Activated CD8-positive, alpha-beta T cell treated with anti-CD3 and anti-CD28 coated beads for 36 hours (primary cell): ENCODE measurements at places on chromosomes 1 and 21. TPM values are rescaled to one million over a fixed set of nuclear protein-coding genes. Genes with fewer than 3 reads are reported as not detected.

The TGFB2 gene
- total RNA-seq: not detected

The ANGPTL3 gene
- not detected for total RNA-seq

The ACTL8 gene
- not detected for total RNA-seq

The PIK3C2B gene
- total RNA-seq: 28.9 TPM

The G0S2 gene
- 5.7 TPM for total RNA-seq

The BGLAP gene
- 2.5 TPM for total RNA-seq

The PGBD5 gene
- not detected for total RNA-seq

The RAB3B gene
- total RNA-seq: 0.11 TPM

The CYP2J2 gene
- 1.4 TPM for total RNA-seq

DNA sequence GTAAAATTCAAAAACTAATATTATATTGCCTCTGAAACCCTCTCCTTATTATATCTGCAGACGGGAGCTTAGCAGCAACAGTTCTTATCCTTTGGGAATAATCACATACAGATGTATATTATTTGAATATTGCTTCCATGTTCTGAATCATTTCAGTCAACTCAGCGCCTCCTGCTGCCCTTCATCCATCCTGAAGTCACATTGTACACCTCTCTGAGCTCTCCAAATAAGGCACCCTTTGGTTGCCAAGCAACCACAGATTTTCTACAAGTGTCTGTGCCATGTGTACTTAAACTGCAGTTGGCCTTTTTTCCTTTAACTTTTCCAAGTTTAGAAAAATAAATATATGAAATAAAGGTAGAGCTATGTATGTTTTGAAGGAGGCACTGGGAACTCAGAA lies 384.3 kb downstream of the LRRIQ3 start:
- DNase-seq: no peak

DNA sequence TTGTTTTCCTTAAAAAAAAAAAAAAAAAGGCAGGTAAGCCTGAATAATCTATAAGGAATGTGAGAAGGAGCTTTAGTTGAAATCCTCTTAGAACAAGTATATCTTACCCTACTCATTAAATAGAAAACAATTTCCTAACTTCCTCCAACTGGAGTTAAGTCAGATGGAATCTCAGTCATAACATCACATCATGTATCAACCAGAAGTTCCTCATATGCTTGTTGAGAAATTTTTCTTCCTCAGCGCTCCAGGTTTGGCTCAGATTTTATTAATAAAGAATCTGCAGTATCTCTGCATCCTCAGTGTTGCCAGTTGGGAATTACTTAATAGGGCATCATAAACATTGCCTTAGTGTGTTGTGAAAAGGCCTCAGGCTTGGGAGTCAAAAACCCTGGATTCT lies 37.6 kb downstream of the DUSP10 start:
- no peak for DNase-seq

DNA sequence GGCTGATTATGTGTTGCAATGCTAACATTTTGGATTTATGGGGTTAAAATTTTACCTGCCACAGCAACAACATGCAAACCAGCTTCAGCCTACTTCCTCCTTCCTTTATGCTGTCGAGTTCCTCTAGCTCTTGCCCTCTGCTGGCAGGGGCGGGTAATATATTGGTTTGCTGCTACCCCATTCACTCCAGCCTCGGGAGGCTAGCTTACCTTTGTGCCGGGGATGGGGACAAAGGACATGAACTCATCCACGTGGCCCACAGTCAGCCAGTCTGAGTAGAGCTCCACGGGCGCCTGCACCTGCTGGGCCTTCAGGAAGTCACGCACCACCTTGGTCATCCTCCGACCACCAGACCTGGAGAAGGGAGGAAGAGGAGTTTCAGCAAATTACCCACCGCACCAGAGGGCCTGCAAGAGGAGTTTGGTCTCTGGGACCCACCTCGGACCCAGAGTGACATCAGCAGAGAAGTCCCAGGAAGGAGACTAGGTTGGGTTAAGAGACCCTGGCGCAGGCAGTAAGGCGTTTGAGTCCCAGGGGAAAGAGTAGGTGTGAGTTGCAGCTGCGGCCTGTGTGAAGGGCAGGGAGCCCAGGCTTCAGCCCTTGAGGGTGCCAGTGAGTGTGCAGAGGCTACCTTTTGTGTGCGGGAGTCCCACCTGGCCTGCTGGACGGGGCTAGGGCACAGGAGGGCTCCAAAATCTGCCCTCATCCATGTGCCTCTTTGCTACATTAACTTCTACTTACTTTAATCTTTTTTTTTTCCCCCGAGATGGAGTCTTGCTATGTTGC lies 21.8 kb upstream of the SDHB start:
- peak; percentile 37 for DNase-seq

GRCh38 chr1:69163241-69163640 lies 404.5 kb upstream of the LRRC7 start:
- DNase-seq: no peak

DNA sequence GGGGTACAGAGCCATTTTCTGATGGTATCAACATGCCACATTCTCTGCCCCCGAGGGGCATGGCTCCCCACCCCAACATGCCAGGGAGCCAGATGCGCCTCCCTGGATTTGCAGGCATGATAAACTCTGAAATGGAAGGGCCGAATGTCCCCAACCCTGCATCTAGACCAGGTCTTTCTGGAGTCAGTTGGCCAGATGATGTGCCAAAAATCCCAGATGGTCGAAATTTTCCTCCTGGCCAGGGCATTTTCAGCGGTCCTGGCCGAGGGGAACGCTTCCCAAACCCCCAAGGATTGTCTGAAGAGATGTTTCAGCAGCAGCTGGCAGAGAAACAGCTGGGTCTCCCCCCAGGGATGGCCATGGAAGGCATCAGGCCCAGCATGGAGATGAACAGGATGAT lies 50.6 kb downstream of the ACP6 start:
- no peak for DNase-seq

- peak; percentile 96 for DNase-seq
Measured at GRCh38 chr1:147545133-147545532, 3.8 kb downstream of the BCL9 start.

GRCh38 chr21:38244885-38245869 lies 11.6 kb upstream of the KCNJ15 start:
- DNase-seq: peak; percentile 86

GRCh38 chr1:7524341-7525337 lies 246.5 kb upstream of the VAMP3 start:
- DNase-seq: no peak

- DNase-seq: no peak
Measured at GRCh38 chr1:76073481-76073880, 1.1 kb upstream of the ST6GALNAC3 start.

DNA sequence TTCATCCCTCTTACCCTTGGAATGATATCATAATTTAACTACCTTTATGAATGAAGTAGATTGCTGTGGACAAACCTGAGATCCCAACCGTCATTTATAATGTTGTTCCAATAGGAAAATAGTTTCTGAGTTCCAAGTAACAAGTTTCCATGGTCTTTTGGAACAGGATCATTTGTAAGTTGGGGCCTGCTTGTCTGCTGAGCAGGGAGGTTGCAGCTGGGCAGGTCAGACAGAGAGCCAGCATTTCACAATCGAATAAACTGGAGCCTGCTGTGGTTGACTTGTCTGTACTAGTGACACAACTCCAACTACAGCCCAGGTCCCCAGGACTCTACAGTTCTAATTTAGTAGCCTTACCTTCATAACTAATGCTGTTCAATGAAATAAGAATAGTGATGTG lies 18.6 kb upstream of the RALGPS2 start:
- no peak for DNase-seq

GRCh38 chr21:37071561-37072273 lies 1.2 kb downstream of the PIGP start:
- DNase-seq: peak; percentile 12

DNA sequence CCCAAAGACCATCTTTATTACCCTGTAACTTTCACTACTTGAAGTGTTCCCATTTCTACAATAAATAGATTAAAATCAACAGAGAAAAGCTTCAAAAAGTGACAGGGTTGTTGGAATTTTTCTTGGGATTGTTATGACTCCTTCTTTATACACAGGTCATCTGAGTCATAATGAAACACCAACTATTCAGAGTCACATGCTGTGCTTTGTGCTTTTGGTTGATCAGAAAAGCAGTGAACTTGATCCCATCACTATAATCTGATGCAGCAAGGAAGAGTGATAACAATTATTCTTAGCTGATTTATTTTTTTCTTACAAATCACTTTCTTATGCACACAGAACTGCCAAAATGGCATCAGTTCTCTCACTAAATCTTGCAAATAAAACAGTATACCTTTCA lies 422.9 kb downstream of the PTBP2 start:
- DNase-seq: no peak

GRCh38 chr1:113976609-113977278 lies 2.5 kb upstream of the OLFML3 start:
- no peak for DNase-seq

- DNase-seq: peak; percentile 75
Measured at GRCh38 chr1:150578272-150579109, 919 bp downstream of the MCL1 start.

- no peak for DNase-seq
Measured at GRCh38 chr1:30663596-30664091, 59.7 kb downstream of the MATN1 start.

DNA sequence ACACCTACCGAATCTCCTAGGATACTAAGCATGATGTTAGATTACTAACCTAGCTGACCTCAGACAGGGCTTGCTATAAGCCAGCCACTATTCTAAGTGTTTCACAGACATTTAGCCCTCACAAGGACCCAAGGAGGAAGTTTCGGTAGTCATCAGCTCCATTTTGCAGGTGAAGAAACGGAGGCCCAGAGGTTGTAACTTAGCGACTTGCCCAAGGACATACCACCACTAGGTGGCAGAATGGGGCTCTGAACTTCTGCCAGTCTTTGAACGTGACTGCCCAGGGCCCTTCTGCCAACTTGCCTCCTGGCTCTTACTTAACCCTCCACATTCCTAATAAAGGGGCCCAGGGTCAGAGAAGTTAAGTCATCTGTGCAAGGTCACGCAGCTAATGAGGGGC lies 283.5 kb downstream of the C1orf94 start:
- peak; percentile 73 for DNase-seq

DNA sequence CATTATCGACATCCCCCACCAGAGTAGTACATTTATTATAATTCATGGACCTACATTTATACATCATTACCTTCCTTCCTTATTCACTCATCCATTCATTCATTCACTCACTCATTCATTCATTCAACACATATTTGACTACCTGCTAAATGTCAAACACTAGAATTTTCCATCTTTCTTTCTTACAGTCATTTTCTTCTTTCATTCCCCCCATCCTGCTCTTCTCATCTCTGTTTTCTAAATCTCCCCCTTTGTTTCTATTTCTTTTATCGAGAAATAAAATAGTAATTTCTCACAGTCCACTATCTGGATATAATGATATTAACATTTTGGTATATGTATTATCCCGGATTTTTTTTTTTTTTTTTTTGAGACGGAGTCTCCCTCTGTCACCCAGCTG lies 27.8 kb upstream of the FMO3 start:
- no peak for DNase-seq

- DNase-seq: peak; percentile 58
Measured at GRCh38 chr1:211548321-211549091, 30.5 kb downstream of the SLC30A1 start.

DNA sequence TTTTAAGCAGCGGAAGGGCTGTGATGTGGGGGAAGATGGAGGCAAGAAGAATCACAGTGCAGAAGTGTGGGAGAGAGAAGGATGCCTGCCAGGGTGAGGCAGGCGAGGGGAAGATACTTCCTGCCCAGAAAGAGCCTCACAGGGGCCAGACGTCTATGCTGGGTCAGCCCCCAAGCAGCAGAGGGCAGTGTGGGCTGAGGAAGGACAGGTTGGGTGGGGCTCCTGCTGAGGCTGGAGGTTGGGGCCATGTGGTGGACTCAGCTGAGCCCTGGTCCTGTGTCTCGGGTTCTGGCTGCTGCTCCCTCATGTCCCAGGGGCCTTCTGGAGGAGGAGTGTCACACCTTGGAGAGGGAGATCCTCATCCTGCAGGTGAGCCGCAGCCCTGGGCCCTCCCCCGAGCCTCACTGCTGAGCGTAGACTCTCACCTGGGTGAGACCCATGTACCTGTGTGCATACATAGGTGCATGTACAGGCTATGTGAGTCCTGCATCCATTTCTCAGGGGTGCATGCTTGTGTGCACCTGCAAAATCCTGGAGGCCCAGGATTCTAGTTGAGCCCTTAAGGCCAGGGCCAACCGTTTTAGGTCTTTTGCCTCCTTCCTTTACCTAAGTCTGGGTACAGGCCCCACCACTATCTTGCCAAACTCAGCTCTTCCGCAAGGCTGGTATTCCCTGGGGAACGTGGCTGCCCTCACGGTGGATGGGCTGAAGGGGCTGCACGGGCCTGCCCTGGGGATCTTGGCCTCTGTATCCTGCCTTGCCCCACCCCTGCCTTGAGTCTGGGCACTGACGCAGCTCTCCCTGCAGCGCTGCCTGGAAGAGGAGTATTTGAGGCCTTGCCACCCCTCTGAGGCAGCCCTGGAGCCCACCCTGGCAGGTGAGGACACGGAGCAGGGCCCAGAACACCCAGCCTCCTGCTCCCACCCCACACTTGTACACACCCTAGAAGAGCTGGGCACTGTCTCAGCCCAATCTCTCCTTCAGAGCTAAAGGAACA lies 3.7 kb downstream of the CCDC24 start:
- peak; percentile 45 for DNase-seq

GRCh38 chr1:39628807-39629350 lies 10.6 kb downstream of the HEYL start:
- DNase-seq: no peak

DNA sequence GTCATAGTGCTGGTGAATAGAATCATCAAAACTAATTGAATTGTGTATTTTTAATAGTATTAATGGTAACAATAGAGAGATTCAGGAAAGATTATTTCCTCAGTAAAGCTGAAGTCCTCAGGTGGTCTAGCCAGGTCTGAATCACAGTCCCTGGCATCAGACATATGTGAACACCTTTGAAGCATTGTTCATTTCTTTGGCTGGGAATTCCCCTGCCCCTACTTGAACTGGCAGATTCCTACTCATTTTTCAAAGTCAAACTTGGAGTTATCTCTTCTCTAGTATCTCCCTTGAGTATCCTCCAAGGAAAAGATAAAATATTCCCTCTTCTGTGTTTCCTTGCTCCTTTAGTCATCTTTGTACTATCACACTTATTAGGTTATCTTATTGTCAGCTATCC lies 759.8 kb downstream of the ADGRL2 start:
- no peak for DNase-seq
